T-helper 1 cell (primary cell): ENCODE measurements at places on chromosomes 13 and 19.

GRCh38 chr19:51799034-51799773 lies 4.2 kb downstream of the FPR3 start:
- DNase-seq, result no peak

DNA sequence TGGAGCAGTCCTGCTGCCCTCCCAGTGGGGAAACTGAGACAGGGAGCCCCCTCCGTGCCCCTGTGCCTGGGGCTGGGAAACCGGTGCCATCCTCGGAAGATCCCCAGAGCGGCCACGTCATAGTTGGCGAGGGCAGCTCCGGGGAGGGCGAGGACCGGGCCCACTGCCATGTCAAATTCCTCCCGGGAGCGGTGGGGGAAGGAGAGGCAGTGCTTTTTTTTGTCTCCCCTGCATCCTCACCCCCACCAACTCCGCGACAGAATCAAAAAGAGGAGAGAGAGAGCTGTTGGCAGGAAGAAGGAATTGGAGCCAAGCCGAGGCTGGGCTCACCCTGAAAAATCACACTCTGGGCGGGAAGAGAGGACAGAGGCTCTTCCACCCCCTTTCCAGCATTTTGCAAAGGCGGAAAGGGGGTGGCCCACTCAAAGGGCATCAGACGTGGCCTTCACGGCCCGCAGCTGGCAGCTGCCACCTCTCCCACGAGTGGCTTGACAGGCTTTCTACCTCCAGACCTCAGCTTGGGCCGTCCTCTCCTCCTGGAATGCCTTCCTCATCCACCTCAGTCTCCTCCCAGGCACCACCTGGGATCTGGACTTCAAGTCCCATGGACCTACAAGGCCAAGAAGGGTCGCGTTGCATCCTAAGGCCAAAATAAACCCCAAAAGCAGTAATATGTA lies 19.6 kb upstream of the NFIC start:
- DNase-seq, result no peak

DNA sequence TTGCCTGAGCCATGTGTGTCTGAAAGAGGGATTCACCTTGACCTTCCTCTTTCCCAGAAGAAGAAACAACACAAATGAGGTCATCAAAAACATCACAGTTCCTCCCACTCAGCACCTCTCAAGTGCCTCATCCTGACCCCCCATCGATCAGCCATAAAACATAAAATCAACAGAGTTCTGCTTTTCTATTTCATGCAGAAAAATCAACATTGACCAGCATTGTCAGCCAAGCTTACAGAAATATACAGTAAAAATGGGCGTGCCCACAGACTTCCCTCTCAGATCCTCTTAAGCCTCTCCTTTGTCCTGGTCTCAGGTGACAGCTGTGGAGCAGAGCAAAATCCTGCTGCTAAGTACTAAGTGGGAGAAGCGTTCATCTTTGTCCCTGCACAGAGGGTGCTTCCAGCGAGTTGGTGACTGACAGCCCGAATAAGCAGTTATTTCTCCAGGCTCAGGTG lies 213.3 kb downstream of the OLFM4 start:
- DNase-seq, result no peak

- no peak for DNase-seq
Measured at GRCh38 chr13:31380715-31381114, 180.9 kb downstream of the B3GLCT start.

GRCh38 chr13:107067381-107067780 lies 499.4 kb upstream of the ARGLU1 start:
- no peak for DNase-seq

GRCh38 chr19:3210347-3211017 lies 14.0 kb upstream of the CELF5 start:
- peak; percentile 51 for DNase-seq

GRCh38 chr19:56507446-56508289 lies at the start of gene ZNF471:
Gene ZNF471, plus strand, starts transcription at chr19:56507855. Its CDS starts 3,717 bp downstream, at chr19:56511572.
- peak; percentile 67 for DNase-seq
